ENCODE measurements at places on chromosomes 4 and X.

DNA sequence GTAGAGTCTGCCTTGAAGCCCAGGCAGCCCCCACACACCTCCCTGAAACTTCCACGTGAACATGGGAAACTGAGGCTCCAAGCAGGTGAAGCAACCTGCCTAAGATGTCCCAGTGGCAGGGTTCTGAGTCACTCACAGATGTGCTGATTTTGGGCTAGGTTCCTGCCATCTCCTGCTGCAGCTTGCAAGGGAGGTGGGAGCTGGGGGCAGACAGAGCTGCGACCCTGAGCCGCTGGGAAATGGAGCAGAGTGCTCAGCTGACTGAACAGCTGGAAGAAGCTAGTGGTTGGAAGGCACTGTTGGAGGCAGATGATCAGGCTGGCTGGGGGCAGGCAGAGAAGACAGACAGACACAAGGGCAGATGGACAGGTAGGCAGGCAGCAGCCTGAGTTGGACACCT, 3.6 kb upstream of the FATE1 start:
- no peak for DNase-seq

GRCh38 chr4:26135331-26135730, 185.5 kb upstream of the RBPJ start:
- DNase-seq: no peak

DNA sequence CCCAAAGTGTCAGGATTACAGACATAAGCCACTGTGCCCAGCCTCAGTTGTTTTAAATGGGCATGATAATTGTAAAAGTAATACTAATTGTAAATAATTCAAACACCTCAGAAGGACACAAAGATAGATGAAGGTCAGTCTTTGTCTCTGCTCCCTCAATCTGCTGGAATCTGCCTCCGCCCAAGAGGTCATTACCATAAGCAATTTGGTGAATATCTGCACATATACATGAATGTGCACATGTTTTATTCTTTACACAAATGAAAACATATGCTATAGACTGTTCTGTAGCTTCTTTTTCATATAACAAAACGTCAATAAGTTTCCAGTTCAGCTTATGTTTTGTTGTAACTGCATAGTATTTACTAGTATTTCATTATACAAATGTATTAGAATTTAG, 7.0 kb downstream of the STBD1 start:
- no peak for DNase-seq

DNA sequence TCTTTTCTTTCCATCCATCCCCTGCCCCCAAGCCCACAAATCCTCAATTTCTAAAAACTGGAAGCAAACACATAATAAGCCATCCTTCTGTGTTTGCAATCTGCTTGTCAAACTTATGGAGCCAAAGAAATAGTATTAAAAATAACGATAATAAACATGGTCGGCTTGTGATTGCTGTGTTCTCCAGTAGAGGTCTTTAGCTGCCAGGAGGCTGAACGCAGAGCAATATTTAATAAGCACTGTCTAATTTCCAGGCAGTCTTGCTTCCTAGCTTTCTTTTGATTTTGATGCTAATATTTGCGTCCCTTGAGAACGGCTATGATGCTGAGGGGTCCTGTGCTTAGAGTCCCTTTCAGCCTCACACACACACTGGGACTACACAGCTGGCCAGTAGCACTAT, 3.2 kb upstream of the HELT start:
- DNase-seq: no peak

- no peak for DNase-seq
These were observed 25.4 kb upstream of the PROM1 start for GRCh38 chr4:16109256-16109655.

DNA sequence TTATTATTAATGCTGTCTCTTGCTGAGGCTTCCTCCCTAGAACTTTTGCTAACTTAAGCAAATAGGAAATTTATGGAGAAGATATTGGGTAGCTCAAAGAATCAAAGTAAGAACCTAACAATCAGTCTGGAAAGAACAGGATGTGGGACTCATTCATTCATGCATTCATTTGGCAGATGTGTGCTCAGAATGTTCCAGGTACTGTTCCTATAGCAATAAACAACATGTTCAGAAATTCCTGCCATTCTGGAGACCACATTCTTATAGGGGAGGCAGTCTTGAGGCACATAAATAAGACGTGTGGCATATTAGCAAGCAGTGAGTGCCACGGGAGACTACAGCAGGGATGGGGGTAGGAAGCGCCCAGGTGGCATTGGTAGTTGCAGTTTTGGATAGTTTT, 5.0 kb downstream of the GRK4 start:
- DNase-seq: no peak

GRCh38 chr4:11039634-11040131, 355.1 kb upstream of the CLNK start:
- DNase-seq: no peak

DNA sequence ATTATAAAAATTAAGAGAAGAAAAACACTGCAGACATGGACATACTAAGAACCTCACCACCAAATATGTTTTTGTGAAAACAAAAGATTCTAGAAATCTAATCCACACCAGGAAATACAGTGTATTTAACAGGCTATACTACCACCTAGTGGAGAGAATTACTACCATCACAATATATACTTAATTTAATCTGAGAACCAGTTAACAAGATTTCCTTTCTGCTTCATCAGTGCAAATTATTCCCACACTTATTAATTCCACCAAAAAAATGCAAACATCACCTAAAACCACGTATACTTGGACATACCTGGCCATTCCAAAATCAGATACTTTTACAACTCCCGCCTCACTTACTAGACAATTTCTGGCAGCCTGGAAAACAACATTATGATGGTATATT, 7.0 kb upstream of the TXK start:
- no peak for DNase-seq

DNA sequence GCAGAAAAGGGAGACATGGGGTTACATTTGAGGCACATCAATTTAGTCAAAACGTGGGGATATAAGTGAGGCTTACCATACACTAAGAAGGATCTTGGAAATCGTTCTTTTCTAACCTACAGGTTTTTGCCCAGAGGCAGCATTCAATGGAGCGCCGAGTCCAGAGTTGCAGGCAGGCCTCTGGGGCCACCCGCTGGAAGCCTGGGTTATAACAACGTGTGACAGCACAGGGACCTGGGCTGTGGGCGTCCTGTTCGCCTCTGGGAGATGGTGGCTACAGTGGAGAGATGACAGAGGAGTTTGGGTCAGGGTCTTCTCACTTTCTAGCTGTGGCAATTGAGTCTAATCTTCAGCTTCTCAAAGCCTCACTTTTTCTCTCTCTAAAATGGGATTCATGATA, 53.9 kb downstream of the ENPP6 start:
- DNase-seq: no peak

- DNase-seq: no peak
These were observed 14.7 kb downstream of the TNMD start for GRCh38 chrX:100599456-100599855.

- DNase-seq: no peak
These were observed 171.4 kb downstream of the MSL3 start for GRCh38 chrX:11929476-11929875.

DNA sequence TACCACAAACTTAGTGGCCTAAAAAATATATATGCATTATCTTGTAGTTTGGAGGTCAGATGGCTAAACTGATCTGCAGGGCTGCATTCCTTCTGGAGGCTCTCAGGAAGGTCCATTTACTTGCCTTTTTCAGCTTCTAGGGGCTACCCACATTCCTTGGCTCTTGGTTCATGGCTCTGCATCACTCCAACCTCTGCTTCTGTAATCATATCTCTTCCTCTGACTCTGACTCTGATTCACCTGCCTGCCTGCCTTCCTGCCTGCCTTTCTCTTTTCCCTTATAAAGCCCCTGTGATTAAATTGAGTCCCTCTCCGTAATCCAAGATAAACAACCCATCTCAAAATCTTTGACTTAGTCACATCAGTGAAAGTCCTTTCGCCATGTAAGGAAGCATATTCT, 25.0 kb upstream of the FRMPD4 start:
- DNase-seq: no peak

GRCh38 chrX:141468940-141469339, 115.6 kb downstream of the SPANXA1 start:
- DNase-seq: no peak

GRCh38 chrX:120244395-120244734, 6.2 kb upstream of the ZBTB33 start:
- no peak for DNase-seq

GRCh38 chr4:189084671-189085070, 856.0 kb upstream of the FRG1 start:
- DNase-seq: no peak

GRCh38 chr4:28621591-28621990, 1761.0 kb downstream of the STIM2 start:
- no peak for DNase-seq

DNA sequence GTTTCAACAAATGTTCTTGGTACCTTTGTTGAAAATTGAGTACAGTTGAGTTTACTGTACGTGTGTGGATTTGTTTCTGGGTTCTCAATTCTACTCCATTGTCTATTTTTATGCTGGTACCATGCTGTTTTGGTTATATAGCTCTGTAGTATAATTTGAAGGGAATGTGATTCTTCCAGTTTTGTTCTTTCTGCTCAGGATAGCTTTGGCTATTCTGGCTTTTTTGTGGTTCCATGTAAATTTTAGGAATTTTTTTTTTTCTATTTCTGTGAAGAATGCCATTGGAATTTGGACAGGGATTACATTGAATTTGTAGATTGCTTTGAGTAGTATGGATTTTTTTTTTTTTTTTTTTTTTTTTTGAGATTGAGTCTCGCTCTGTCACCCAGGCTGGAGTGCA, 373.4 kb downstream of the IL15 start:
- no peak for DNase-seq

DNA sequence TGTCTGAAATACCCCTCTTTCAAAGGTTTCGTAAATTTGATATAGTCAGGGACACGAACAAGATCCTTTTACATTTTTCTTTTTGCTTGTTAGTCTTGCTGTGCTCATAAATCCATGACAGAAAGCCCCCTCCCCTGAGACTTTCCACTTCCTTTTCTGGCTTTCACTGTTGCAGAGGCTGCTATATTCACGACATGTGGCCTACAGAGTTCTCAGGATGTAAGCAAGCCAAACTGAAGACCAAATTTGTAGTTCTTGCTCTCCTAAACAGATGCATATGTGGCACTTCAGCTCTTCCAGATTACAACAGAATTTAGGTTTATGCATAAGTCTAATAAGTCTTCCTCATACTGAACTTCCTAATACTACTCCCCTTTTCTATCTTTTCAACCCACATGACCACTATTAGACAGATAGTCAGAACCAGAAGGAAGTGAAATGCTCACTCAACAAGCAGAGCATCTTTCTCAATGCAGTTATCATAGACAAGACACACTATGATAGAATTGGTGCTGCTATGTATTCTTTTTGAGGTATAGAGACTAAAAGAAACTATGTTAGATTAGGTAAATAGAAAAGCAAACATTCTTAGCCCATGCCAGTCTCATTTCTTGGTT, 15.0 kb downstream of the BTK start:
- no peak for DNase-seq
